Stimulated activated CD8-positive, alpha-beta memory T cell treated with anti-CD3 and anti-CD28 coated beads, Interleukin-12 subunit alpha, Interleukin-12 subunit beta, amount 100 ng/mL, for 1 hour (primary cell): ENCODE measurements at places on chromosomes 6 and 20.
A peak's percentile ranks its signal among the peaks of the same experiment; 100 is the strongest.

- DNase-seq: no peak
Observed at GRCh38 chr6:53251033-53251672, 97.6 kb downstream of the ELOVL5 start.

- DNase-seq: peak; percentile 6
Observed at GRCh38 chr20:25296094-25297093, 48.5 kb downstream of the PYGB start.

DNA sequence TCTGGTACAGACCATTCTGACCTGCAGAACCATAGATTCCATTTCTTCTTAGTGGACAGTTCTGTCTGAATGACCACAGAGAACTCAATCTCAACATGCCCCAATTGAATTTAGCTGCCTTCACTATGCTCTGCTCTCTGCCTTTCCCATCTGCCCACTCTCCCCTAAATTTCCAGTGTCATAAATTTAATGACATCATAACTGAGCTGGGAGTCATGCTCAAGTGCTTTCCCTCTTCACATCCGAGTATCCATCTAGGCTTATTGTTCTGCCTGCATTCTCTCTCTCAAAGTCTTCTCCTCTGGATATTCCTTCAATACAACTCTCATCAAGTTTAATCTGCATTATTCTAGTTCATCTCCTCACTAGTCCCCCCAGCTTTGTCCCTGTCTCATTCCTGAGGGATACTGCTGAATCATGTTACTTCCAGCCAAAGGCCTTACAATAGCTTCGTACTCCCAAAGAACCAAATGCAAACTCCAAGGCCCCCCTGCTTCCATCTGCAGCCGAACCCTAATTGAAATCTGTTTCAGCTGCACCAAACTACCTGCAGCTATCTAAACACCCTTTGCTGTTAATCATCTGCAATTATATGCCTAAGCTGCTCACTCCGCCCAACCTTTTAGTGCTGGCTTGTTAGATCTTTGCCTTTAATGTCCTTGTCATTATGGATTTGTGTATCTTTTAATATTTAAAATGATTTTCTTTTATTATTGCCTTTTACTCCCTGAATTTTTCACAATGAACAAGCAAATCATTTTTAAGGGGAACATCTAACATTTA lies 46.1 kb downstream of the SLC35B3 start:
- no peak for DNase-seq

- no peak for DNase-seq
Observed at GRCh38 chr6:113758826-113759574, 98.1 kb upstream of the MARCKS start.

GRCh38 chr6:8075185-8075584 lies 11.0 kb upstream of the BLOC1S5 start:
- DNase-seq: no peak

- no peak for DNase-seq
Observed at GRCh38 chr6:150179030-150179429, 36.2 kb downstream of the PPP1R14C start.

- DNase-seq: no peak
Observed at GRCh38 chr6:4574007-4574406, 202.2 kb upstream of the CDYL start.

- DNase-seq: no peak
Observed at GRCh38 chr6:89139509-89140346, 6.1 kb upstream of the PM20D2 start.

DNA sequence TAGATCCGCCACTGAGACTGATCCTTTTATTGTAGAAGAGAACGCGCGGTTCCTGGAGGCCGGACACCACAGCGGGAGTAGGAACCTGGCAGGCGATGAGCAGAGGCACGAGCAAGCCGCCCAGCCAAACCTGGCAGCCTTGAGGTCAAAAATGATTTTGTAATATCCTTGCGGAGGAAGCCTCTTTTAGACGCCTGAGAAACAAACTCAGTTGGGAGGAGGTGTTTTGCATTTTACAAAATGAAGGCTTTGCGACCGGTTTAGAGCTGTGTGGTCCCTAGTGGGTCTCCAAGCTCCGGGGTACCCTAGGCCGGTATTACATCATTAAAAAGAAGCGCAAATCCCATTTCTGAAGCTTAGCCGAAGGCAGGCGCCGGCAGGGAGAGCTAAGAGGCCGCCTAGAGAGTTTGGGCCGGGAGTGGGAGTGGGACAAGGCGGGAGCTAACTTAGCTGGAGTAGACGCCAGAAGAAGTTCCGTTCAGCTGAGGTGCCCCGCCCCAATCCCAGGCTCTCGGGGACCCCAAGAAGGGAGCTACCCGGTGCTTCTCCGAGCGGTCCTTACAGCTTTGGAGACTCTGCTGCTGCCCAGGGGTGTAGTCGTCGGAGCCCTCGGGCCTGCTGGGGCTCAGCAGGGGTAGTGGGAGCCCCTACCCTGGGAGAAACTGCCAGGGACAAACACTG lies 1.9 kb upstream of the TBX18 start:
- no peak for DNase-seq

DNA sequence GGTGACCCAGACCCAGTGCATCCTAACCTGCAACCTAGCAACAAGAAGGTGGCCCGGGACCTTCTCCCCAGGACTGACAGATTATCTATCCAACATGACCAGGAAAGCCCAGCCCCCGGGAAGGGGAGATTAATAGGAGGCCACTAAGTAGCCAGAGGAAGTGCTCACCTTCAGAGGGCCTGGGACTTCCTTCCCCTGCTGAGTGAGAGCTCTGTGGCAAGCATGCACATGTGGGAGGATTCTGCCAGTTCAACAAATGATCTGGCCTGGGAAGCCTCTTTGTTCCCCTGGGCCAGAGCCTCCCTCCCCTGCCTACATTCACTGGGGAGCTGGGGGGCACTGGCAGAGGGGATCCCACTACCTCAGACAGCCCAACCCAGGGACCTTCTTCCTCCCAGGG lies 39.6 kb downstream of the SHLD1 start:
- DNase-seq: no peak

DNA sequence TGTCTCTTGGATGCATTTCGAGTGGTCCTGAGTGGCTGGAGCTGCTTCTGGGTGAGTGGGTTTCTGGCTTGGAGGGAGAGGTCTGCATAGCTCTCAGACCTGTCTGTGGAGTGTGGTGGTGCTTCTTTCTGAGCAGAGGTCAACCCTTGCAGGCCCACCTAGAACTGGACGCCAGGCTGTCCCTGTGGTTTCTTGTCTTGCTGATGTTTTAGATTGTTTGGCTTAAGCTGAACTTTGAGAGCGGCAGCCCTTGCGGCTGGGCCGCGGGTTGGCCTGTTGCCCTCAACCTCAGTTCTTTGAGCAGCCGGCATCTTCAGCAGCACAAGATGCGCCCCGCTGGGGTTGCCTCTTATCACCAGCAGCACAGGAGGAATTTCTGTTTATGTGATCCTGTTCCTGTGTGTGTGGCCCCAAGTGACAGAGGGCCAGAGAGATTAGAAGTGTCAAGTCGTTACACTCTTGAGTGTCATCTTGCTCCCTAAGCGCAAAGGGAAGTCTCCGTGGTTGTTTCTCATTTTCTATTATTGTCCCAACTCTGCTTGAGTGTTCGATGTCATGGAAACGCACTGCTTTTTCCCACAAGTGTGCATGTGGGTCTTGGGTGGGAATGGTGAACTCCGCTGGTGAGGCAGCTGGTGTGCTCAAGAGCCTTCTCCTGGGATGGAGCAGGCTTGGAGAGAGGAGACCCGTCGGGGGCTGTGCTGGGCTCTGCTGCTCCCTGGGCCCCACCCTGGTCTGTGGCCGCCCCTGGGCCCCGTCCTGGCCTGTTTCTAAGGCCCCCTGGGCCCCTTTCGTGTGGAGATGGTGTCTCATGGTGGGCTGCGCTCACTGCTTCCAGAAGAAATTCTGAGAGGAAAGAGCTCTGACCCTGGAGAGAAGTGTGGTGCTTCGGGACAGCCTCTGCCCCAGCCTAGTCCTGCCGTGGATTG lies 20.1 kb upstream of the SLC22A1 start:
- no peak for DNase-seq

GRCh38 chr6:81148751-81149150 lies 603.7 kb downstream of the TENT5A start:
- no peak for DNase-seq

DNA sequence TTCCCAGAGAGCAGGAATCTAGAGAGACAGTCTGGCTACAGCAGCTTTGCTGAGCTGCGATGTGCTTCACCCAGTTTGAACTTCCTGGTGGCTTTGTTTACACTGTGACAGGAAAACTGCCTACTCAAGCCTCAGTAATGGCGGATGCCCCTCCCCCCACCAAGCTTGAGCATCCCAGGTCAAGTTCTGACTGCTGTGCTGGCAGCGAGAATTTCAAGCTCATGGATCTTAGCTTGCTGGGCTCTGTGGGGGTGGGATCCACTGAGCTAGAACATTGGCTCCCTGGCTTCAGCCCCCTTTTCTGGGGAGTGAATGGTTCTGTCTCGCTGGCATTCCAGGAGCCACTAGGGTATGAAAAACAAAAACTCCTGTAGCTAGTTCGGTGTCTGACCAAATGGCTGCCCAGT lies 91.0 kb upstream of the ESR1 start:
- no peak for DNase-seq

- no peak for DNase-seq
Observed at GRCh38 chr6:148225871-148226270, 116.8 kb upstream of the SASH1 start.

DNA sequence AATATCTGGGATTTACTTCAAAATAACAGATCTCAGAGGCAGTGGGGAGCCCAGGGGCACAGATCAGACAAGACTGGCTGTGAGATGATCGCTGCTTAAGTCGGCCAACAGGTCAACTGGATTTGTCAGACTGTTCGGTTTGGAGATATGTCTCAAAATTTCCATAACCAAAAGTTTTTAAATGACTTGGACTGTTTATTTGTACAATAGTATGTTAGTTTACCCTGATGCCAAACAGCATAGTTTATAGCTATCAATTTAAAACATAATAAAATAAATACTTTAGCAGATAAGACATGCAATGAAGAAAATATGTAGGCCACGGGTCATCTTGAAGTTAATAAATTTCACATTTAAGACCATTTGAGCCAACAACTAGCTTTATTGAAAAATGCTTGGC lies 126.7 kb downstream of the IRF4 start:
- DNase-seq: no peak

DNA sequence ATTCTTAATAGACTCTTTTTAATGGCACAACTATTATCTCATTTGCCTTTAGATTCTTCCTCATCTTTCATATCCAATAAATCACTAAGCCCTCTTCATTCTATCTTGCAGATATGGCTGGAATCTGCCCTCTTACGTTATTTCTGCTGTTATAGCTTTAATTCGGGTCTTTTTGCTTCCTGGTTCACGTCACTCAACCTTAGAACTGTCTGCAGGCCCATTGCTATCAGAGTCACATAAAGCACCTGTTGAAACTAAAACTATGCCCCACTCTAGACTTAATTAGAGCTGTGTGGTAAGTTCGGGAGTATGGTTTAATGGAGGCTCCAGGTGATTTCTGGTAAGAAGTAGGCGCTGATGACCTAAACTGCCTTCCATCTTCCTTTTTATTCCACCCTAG lies 988 bp downstream of the QRSL1 start:
- no peak for DNase-seq

DNA sequence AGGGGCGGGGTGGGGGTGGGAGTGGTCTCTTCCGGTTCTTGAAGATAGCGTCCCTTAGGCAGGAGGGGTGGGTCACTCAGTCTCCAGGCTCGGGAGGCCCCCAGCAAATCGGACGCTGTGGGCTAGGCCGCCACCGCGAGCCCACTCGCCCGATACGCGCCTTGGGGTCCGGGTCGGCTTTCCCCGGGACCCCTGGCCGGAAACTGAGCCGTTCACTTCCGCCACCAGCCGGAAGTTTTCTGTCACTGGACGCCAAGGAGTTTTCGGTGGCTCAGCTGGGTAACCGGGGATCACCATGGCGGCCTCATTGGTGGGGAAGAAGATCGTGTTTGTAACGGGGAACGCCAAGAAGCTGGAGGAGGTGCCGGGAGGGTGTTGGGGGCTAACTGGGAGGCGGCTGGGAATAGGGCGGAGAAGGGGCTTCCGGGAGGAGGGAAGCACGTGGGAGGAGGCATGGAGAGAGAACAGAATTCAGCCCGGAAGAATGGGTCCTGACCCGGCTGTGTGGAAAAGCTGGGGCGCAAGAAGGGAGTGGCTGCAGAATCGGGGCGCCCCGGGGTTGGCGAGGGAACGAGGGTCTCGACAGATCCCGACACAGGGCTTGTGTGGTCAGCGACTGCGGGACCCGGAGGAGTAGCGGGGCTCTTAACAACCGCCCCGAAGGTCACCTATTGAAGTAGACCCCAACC lies at the start of gene ITPA:
TSS of gene ITPA (plus strand) at position 242 of the 689 bp plus-strand sequence. CDS start at position 296, 54 bp downstream.
- peak; percentile 49 for DNase-seq

GRCh38 chr20:46255440-46256104 lies 52.7 kb downstream of the CDH22 start:
- no peak for DNase-seq

GRCh38 chr6:4879741-4880275 lies 103.6 kb downstream of the CDYL start:
- DNase-seq: no peak

GRCh38 chr6:14333556-14334305 lies 216.2 kb downstream of the CD83 start:
- DNase-seq: no peak

- no peak for DNase-seq
Observed at GRCh38 chr6:14380901-14381828, 263.6 kb downstream of the CD83 start.

GRCh38 chr6:149492798-149493343 lies 8.1 kb upstream of the ZC3H12D start:
- no peak for DNase-seq

DNA sequence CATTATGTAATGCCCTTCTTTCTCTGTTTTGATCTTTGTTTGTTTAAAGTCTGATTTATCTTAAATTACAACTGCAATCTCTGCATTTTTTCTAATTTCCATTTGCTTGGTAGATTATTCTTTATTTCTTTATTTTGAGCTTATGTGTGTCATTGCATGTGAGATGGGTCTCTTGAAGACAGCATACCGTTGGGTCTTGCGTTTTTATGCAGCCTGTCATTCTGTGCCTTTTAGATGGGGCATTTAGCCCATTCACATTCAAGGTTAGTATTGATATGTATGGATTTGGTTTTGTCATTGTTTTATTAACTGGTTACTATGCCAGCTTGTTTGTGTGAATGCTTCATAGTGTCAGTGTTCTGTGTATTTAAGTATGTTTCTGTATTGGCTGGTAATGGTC lies 84.9 kb upstream of the HMGCLL1 start:
- DNase-seq: no peak

GRCh38 chr6:14128746-14129145 lies 11.2 kb downstream of the CD83 start:
- DNase-seq: no peak

GRCh38 chr20:49907405-49908257 lies 7.7 kb downstream of the SPATA2 start:
- DNase-seq: no peak

- no peak for DNase-seq
Observed at GRCh38 chr20:62031462-62032092, 34.1 kb downstream of the TAF4 start.

DNA sequence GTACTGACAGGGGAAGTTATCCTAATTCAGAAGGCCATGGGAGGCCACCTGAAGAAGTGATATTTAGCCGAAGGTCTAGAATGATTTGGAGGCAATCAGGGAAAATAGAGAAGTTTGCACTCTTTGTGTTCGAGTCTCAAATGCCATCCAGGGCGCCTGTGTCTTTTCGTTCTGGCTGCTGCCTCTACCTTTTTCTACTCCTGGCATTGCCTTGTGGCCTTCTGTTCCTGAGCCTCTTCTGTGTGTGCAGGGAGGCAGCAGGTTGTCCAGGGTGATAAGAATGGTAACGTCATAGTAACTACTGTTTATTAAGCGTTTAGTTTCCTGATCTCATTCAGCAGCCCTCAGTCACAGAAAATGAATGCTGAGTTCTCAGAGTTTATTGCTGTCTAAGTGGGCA lies 252.1 kb downstream of the FARS2 start:
- no peak for DNase-seq
